ENCODE measurements at places on chromosomes 1 and 21.

DNA sequence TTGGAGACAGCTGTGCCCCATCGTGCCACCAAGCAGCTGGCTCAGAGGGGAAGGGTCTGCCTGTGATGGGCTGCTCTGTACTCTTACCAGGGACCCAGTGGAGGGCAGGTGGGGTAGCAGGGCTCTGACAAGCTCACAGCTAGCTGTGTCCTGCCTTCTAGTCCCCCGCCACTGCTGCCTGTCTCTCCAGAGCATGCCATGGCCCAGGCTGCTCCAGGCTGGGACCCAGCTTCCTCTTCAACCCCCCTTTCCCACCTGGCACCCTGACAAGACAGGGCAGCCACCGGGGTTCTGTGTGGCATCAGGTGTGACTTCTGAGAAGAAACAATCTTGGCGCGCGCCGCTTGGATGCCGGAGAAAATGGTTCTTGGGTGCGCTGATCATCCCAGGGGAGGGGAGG, 92.3 kb upstream of the ACTL8 start:
- DNase-seq = no peak

DNA sequence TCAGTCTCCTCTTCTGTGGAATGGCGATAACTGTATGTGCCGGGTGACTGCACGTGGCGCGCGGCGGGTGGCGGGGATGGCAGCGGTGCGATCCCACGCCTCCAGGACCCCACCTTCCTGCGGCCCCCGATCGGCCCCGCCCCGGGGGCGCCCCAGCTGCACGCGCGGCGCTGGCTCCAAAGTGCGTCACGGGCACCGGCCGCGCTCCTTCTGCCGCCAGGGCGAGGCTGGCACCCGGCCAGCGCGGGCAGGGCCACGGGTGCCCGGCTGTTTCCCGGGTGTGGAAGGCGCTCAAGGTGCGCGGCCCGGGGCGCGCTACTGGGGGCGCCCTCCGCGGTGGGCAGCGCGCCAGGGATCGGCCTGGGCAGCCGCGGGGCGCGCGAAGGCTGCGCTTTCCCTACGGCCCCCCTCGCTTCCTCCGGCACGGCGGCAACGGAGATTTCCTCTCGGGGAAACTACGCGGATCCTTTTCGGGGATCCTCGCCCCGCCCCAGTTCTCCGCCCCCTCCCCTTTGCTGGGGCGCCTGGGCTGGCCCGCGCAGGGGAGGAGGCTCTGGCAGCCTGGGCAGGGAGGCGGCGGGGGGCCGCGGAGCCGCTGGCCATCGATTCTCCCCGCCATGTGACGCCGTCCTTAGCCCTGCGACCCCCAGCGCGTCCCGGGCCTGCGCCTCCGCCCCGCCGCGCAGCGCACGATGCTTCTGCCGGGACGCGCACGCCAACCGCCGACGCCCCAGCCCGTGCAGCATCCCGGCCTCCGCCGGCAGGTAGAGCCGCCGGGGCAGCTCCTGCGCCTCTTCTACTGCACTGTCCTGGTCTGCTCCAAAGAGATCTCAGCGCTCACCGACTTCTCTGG, at the start of gene EVA1C:
Gene EVA1C, plus strand, starts transcription at position 545 of the 853 bp plus-strand sequence. Its CDS starts 148 bp downstream, at position 693.
- DNase-seq = peak; percentile 86

DNA sequence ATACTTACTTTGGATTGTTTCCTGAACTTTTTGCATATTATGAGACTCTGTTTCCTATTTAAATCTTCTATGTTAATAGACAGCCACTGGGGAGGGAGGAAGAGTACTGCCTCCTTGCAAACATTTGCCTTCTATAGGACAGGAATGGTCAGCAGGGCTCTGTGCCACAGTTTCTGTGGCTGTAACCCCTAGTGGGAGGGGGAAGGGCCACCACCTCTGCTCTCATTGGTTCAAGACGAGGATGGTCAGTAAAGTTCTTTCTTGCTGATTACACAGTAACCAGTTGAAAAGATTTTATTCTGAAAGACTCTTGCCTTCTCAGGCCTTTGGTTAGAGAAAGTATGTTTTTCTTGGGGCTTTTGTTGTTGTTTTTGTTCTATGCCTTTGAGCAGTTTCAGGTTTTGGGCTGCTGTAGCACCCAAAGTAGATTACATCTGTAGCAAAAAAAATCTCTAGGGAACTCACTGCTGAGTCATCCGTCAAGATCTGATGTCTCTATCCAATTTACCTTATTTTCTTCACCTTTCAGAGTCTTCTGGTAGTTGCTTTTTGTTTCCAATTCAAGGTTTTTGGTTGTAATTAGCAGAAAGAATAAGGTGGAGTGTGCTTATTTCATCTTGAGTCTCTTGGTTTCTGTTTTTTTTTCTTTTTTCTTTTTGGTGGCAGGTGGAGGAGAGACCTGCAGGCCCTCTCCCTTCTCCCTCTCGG, 23.1 kb downstream of the SLC35A3 start:
- no peak for DNase-seq

DNA sequence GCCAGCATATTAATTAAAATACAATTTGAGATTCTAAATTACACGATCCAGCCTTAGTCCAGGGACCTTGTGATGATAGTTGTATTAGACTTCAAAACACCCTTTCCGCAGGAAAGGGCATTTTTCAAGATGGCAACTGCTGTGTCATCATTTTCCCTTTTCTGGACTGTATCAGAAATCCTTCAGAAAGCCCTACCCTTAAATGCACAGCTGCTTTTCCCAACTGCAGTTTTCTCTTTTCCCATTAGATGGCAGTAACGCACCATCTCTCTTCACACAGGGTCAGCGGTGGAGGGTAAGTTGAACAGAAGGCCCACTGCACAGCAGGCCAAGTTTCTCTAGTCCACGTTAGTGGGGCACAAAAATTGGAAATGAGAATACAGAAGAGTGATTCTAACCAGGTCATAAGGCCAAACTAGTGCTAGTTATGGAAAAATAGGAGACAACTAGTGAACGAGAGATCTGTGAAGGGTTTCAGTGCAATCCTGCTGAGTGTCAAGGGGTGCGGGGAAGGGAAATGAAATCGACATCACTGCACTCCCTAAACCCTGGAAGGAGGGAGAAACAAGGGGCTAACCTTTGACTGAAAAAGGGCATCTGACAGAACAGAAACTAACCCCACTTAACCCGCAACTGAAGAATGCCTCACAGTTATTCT, 22.1 kb upstream of the TDRD10 start:
- peak; percentile 83 for DNase-seq

DNA sequence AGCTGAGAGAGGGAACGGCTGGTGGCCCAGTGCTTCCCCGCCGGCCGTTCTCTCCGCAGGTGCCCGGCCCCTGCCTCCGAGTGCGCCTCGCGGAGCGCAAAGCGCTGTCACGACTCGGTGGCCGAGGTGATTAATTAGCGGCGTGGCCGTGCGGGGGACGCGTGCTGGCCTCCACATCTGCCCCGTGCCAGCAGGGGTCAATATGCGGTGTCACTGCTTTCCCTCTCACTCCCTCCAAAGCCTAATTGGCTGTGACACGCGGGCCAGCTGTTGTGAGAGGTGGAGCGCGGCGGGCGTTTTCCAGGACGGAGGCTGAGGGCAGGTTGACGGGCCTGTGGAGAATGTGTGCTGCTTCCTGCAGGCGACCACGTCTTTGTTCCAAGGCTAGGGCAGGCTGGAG, 239.0 kb downstream of the LMX1A start:
- DNase-seq = peak; percentile 83

DNA sequence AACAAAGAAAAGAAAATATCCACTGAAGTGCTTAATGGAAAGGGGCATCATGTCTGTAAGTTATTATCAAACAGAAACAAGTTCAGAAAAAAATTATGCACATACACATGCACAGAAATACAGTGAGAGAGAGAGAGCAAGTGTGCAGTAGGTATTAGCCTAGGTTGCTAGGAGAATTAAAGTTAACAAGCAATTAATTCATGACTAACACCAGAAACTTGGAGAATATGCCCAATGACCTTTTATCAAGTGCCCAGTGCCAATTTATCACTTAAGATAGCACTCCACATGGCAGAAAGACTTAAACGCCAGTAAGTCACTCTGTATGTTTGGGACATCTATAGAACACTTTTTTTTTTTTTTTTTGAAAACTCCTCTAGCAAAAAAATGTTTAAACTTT, 56.2 kb upstream of the SLC16A1 start:
- DNase-seq = no peak

DNA sequence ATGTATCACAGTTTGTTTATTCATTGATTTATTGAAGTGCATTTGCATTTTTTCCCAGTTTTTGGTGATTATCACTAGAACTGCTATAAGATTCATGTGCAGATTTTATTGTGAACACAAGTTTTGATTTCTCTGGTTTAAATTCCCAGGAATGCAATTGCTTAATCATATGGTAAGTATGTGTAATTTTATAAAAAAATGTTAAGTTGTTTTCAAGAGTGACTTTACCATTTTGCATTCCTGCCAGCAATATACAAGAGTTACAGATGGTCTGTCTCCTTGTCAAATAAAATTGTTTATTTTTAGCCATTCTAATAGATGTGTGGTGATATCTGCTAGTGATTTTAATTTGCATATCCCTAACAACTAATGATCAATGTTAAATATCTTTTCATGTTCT, 127.3 kb upstream of the APP start:
- no peak for DNase-seq

- DNase-seq = no peak
These were observed 121.3 kb upstream of the IPO9 start for GRCh38 chr1:201707656-201708055.

DNA sequence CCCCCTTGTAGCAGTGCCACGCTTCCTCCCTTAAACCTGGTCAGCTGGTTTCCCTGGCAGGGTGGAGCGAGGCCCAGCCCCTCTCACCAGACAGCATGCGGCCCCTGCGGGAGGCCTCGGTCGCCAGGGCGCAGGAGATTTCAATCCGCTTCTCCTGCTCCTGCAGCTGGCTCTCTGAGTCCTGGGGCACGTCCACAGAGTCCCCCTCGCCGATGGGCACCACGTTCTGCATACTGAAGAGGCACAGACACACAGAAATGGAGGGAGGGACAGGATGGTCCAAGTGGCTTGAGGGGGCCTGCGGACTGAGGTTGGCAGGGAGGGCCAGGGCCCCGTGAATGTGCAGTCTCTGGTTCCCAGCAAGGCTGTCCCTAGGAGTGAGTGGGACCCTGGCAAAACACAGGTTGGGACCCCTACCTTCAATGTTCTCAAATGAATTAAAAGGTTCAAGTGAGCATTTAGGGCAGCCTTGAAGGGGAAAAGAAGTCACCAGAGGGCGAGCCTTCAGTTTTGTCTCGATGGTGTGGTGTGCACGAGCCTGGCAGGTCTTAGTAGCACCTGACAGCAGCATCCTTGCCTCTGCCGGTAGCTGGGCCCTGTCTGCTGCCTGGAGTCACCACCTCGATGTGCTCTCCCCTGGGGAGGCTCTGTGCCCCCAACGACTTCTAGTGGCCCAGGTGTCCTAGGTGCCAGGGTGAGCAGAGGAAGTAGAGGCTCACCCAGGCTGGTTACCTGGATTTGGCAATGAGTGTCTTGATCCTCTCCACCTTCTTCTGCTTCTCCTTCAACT, 14.4 kb upstream of the GOLT1A start:
- no peak for DNase-seq

DNA sequence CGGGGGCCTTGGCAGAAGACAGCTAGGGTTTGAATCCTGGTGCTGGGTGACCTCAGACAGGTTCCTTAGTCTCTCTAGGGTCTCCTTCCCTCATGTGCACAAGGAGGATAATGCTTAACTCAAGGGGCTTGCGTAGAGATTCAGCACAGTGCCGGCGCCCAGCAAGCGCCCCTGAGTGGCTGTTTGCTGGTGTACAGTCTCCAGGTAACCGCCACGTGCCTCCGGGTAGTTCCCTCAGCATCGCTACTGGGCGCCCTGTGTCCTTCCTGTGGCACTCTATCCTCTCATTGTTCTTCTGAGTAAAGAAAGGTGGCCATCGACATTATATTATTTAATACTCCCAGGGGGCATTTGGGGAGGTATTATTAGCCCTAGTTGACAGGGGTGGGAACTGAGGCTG, 80.9 kb downstream of the NENF start:
- no peak for DNase-seq

DNA sequence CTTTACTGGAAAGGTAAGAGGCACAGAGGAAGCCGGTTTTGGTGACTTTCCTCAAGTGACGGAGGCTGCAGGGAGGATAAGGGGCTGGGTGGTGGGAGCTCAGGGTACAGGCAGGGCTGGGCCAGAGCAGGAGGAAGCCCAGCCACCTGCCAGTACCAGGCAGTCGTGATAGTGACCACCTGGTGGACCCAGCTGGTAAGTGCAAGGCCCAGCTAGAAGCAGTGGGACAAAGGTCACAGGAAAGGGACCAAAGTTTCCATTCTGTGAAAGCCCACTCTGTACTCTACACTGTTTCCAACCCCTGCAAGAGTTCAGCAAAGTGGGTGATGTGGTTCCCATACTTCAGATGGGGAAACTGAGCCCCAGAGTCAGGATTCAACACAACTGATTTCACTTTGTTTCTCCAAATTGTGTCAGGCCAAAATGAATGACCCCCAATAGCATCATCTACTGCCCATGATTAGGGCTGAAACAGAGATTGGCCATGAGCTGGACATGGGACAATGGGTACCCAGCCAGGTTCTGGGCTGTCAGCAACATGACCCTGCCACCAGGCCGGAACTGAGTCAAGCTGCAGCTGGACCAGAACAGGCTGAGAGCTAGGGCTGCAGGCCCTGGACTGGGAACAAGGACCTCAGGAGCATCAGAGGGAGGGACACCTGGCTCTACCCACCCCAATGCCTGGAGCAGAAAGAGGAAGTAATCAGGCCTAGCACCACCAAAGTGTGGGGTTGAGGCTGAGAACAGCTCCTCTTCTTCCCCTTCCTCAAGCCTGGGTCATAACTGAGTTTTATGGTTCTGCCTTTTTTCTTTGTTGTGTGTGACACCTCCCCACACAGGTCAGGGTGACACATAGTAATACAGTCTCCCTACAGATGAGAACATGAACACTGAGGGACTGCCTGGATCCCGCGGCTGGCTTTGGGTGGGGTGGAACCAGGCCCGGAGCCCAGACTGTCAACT, 50.2 kb downstream of the KCNN3 start:
- DNase-seq = peak; percentile 88

GRCh38 chr1:159825564-159825963, 1.1 kb upstream of the SLAMF8 start:
- no peak for DNase-seq

DNA sequence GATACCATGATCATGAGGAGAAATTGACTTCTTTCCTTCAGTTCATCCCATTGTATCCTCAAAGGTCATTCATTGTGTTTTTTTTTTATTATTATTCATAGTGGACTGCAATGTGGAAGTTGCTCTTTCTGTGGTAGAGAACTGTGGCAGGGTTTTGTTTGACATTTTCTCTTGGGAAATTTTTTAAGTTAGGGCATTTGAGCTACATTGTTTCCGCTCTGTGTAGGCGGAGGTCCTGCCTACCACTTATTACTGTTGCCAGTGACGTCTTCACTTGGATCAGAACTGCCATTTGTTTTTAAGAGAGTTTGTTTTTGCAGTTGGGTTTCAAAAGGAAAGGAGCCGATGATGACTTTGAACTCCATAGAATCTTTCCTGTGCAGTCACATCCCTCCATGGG, 287.4 kb upstream of the FMN2 start:
- no peak for DNase-seq
